ENCODE measurements at places on chromosomes 5 and 9.

GRCh38 chr9:134034215-134035040 lies 9.1 kb downstream of the BRD3OS start:
- DNase-seq = no peak

DNA sequence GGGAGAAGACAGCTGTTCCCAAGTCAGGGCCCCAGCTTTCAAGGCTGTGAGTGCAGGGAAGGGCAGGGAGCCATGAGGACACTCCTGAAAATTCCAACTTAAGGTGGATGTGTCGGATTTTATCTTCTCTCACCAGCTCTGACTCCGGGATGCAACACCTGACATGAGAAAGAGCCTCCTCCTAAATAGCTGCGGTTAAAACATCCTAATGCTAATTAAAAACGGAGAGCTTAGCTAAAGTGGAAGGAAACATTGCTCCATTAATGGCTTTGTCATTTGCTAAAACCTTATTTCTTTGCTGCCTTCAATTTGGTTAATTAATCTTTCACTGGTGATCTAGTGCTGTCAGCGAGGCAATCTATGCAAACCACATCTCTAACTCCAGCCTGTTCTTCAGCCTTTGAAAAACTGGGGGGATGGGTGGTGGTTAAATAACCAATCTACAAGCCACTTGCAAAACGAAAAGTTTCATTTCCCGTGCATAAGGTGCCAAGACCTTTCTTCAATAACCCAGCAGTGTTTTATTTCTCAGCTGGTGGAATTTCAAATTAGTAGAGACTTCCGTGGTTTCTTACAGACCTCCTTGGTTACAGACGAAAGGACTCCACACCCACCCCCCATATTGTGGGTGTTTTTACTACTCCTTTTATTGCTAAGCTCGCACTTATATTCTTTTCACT lies 379.6 kb downstream of the MLLT3 start:
- DNase-seq = no peak

- peak; percentile 9 for DNase-seq
These were observed 9.9 kb upstream of the CXXC5 start for GRCh38 chr5:139638090-139638735.

DNA sequence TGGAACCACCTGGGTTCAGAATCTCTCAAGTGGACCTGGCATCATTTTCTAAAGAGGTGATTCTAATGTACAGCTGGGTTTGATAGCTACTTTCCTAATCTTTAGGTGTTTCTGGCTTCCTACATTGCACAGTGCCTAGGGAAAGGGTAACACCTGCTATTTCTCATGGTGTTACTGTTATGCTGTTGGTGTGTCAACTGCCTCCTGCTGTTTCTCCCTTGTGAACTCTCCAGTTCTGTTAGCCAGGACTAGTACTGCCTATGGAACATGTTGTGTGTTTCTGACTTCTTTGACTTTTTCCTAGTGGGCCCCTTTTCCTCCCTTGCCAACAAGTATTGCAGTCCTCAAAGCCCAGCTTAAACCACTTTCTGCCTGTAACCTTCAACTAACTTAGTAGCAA lies 5.5 kb downstream of the ARHGEF28 start:
- DNase-seq = no peak

- DNase-seq = no peak
These were observed 12.7 kb downstream of the CSF2 start for GRCh38 chr5:132086277-132086794.

GRCh38 chr5:180848878-180849277 lies 12.2 kb downstream of the ZFP62 start:
- DNase-seq = no peak

DNA sequence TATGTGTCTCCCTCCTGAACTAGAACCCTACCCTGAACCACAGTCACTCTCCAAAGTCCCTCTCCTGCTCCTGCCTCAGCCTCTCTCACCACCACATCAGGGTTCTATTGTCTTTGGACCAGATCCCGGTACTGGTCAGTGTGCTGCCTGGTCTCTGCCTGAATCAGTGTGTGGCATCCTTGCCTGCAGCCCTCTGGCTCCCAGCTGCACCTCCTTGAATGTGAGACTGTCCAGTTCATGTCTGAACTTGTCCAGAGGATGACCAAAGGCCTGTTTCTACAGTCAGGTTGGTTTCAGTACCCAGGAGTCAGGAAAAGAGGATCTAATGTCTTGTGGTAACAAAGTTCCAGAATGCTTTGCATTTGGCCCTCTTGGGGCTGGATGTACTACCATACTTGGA lies 76.8 kb upstream of the RANBP3L start:
- no peak for DNase-seq

DNA sequence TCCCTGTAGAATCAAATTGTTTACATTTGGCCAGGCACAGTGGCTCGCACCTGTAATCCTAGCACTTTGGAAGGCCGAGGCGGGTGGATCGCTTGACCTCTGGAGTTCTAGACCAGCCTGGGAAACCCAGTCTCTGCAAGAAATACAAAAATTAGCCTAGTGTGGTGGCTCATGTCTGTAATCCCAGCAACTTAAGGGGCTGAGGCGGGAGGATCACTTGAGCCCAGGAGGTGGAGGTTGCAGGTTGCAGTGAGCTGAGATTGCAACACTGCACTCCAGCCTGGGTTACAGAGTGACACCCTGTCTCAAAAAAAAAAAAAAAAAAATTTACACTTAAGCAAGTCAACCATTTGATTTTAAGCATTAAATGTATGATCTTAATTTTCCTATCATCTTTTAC lies 17.5 kb upstream of the IQGAP2 start:
- no peak for DNase-seq

DNA sequence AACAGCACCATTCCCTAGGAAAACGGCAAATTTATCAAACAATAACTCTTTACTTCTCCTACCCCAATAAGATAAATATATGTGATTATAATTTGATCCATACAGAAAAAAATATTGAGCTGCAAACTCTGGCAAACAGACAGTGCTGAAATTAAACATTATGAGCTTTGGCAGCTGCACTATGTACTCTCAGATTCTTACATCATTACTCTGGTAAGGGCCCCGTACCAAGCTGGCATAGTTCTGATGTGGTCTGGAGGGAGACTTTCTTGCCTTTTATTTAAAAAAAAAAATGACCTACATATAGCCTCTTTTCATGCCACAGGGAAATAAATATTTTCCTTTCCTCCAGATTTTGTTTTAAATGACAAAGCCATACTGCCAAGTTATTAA lies 95.0 kb downstream of the NR6A1 start:
- DNase-seq = no peak
